ENCODE measurements at places on chromosomes 6 and 20. TPM values are rescaled to one million over a fixed set of nuclear protein-coding genes. Genes with fewer than 3 reads are reported as not detected.
A peak's percentile ranks its signal among the peaks of the same experiment; 100 is the strongest.

- DNase-seq = peak; percentile 68
These were observed 19.3 kb upstream of the RNGTT start for GRCh38 chr6:88982720-88983119.

- no peak for DNase-seq
These were observed 280.4 kb downstream of the ALDH8A1 start for GRCh38 chr6:134669485-134669884.

DNA sequence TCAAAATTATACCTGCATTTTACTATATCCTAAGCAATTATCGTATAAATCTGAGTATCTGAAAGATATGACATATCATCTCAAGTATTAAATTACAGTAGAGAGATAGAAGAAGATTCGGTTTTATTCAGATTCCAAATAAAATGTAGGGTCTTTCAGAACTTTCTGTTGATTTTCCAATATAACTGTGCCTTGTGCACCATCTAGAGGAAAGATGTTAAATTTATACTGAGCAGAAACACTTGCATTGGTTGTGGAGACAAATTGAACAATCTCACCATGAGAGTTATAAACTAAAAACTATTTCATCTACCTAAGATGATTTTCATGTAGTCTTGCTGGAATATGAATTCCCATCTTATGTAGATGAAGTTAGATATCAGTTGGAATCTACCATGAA lies 26.8 kb upstream of the HSF2 start:
- DNase-seq = peak; percentile 18

DNA sequence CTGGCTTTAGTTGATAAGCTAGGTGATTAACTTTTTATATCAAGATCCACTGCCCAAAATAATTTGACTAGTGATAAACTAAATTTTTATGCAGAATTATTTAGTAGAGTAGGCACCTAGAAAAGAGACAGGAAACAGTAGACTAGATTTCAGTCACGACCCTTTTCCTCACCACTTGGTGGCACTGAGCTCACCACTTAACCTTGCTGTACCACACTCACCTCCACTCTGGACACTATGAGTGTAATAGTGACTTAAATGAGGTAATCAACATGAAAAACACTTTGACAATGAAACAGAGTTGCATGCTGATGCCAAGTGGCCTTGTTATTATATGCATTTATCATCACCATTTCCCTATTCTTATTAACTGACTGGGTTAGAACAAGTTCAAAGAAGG lies 730.4 kb downstream of the KIF16B start:
- no peak for DNase-seq

DNA sequence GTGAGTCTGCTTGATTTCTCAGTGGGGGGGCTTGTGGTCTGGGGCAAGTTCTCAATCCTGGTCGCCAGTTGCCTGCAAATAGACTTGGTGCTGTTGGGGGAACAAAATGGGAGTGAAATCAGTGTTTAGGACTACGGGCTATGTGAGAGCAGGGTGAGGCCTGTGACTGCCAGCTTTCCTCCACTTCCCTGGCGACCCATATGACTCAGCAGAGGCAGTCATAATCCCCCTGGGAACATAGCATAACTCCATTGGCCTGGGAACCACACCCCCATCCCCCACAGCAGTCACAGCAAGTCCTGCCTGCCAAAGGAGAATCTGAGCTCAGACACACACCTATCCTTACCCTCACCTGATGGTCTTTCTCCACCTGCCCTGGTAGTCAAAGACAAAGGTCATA lies 387.9 kb downstream of the LMBRD1 start:
- no peak for DNase-seq

DNA sequence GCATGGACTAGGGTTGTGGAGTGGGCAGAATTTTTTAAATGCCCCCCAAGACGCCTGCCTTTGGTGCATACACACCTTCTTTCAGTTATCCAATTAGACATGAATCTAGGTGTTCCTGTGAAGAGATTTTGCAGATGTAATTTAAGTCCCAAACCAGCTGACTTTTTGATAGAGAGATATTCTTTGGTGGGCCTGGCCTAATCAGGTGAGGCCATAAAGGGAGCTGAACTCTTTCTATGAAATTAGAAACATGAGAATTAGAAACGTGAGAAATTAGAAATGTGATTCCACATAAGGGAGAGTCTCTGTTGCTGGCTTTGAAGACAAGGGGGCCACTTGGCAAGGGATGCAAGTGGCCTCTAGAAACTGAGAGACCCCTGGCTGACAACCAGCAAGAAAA lies 36.4 kb upstream of the TTPAL start:
- DNase-seq = no peak

The BPIFA3 gene
- not detected for total RNA-seq

The HCRTR2 gene
- not detected for total RNA-seq

The ZBTB12 gene
- 3.6 TPM for total RNA-seq

Data from lung microvascular endothelial cell (primary cell).